Thymus (tissue), 14 donors: ENCODE measurements at places on chromosomes 6 and 20.

DNA sequence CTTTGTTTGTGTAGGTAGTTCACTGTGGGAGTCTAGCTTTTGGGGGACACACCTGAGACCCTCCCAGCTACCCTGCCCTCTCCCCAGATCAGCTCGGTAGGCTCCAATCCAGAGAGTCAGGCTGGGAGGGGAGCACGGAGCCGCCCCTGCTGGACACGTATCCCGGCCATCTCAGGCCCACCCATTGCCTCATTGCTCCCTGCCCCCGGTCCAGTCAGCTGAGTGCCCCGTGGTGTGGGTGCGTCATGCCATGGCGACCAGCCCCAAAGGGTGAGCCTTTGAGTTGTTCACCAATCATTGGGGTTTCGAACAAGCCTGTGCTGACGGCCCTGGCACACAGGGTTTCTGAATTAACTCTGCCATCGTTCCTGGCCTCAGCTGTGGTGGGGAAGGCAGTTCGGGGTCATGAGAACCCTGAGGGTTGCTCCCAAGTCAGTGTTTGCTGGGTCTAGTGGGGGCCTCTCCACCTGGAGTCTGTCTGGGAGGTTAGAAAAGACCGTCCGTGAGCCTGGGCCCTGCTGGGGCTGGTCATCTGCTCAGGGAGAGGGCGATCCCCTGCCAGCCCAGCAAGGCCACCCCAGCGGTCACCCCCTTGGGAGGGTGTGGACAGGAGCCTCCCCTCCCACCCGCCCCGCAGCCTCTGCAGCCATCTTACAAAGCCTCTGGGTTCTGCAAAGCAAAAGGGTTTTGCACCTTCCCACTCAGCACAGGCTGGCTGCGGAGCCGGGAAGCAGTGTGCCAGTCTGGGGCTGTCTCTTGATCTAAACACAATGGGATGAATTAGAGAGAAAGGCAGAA is 34.5 kb downstream of the NTSR1 start:
- no peak for DNase-seq

DNA sequence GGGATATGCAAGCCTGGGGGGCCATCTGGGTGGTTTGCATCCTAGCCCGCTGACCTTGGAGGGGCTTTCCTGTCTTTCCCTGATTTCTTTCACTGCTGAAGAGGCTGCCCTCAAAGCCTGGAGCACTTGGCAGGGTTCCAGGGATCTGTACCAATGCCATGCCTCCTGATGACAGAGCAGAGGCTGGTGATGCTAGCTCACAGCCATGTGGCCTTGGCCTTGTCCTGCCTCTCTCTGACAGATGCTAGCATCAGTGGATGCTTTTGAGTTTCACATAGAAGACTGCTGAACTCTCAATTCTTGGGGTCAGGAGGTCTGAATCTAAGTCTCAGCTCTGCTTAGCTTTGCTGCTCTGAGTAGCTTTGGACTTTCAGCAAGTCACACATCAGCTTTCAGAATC is 21.9 kb upstream of the RREB1 start:
- DNase-seq: no peak

GRCh38 chr6:116456927-116457326 is 4.2 kb upstream of the CALHM6 start:
- no peak for DNase-seq

- DNase-seq: no peak
Measured at GRCh38 chr6:2109796-2110195, 135.6 kb downstream of the GMDS start.

- DNase-seq: no peak
Measured at GRCh38 chr6:52635049-52635577, 35.8 kb upstream of the TMEM14A start.

GRCh38 chr20:31374346-31374745 is 5.9 kb downstream of the DEFB118 start:
- no peak for DNase-seq

GRCh38 chr6:131041814-131042213 is 21.2 kb downstream of the EPB41L2 start:
- DNase-seq: no peak

- no peak for DNase-seq
Measured at GRCh38 chr6:159728531-159728964, 1.2 kb downstream of the WTAP start.

GRCh38 chr6:147578159-147578558 is 69.7 kb downstream of the SAMD5 start:
- no peak for DNase-seq

DNA sequence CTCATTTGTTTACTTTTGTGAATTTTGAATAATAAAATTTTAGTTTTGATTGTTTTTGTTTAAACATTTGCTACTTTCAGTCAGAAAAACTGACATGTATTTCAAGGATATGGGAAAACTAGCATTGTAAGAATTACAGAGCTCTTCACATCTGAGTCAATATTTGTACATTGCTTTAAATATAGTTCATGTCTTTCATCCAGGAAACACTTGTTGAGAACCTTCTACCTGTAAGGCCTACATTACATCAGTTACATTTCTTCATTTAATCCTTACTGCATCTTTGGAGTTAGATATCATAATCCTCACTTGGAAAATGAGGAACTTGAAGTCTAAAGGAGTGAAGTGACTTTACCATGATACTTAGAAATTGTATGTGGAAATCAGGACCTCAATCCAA is 242.9 kb downstream of the KCNQ5 start:
- DNase-seq: no peak

- DNase-seq: no peak
Measured at GRCh38 chr6:124795643-124796463, 166.4 kb upstream of the RNF217 start.

- no peak for DNase-seq
Measured at GRCh38 chr6:12419631-12420272, 129.6 kb downstream of the EDN1 start.

DNA sequence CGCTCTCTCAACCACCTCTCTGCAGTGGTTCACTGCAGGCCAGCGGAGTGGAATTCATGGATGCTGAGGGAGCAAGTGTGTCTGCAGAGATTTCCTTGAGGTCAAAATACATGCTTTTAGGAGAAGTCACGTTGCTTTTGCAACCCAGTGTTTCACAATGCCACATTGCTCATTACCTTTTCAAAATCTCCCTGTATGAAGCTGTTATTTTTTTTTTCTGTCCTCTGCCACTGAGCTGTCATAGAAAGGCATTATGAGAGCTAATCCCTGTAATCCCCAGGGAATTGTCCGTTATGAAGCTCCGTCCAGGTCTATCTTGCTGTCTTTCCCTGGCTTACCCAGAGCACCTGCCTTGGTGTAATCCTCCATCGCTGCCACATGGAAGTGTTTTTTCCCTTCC is 60.5 kb upstream of the SLC22A23 start:
- no peak for DNase-seq

- DNase-seq: no peak
Measured at GRCh38 chr6:41598670-41599014, 39.6 kb upstream of the MDFI start.

DNA sequence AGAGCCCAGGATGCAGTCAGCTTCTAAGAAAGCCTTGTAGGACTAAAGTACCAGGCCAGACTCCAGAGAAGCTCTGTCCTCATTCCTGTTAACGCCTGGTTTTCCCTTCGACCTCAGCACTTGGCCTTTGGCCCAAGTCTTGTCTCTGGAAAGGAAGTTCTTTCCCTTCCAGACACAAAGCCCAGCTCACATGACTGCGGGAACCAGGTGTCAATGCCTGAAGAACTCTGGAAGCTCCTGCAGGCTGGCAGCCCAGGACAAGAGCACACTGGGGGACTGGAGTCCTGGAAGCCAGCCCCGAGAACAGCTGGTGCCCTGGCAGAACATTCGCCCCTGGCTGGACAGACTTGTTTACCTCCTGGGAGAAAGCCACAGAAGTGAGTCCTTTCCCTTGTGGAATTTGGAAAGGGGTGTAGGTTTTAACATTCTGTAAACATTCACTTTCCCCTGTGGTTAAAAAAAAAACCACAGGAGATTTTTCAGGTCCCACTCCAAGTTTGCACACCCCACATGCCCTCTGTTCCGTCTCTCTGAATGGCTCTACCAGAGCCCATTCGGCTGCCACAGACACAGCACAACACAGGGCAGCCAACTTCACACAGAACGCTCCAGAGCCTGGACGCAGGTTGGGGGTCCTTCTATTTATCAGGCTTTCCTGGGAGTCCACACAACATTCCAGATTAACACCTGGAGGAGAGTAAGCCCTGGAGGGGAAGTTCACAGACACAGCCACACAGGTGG is 18.1 kb downstream of the ACSS1 start:
- DNase-seq: no peak

- DNase-seq: no peak
Measured at GRCh38 chr20:62745952-62746288, 37.3 kb downstream of the NTSR1 start.

DNA sequence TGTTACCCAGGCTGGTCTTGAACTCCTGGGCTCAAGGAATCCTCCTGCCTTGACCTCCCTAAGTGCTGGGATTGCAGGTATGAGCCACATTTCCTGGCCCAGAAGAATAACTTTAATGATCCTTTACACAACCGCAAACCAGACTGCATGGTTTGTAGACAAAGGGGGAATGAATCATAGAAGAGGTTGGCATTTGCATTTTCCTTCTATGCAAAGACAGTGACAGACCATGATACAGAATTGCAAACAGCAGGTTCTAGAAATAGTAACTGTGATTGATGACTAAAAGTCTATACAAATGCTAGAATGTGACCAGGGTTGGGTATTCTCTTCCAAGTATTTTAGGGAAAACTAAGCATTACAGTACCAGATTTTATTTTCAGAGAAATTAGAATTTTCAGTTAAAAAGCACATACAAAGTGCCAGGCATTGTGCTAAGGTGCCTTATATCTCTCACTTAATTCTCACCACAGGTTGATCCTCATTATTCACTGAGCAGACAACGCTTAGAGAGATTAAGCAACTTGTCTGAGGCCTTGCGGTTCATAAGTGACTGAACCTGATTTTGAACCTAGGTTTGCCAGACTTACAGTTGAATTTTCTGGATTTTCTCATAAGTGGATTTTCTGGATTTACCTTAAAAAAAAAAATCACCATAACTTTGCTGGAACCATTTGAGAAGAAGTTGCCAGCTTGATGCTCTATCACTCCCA is 146.6 kb downstream of the ZFAND3 start:
- DNase-seq: no peak

DNA sequence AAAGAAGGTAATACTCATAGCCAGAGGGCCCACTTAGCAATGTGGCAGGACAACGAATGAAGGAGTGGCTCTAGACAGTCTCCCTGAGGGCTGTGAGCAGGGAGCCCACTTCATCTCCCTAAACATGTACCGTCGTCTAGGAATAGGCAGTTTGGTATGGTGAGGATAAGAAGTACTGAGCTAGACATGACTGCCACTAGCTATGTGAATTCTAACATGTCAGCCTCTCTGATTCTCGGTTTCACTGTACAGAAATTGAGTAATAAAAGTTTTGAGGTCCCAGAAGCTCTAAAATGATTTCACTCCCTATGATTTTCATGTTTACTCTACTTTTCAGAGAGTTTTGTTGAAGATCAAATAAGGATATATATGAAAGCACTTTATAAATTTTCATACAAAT is 107.1 kb downstream of the AHI1 start:
- no peak for DNase-seq

- DNase-seq: no peak
Measured at GRCh38 chr6:111113336-111114086, 26.2 kb downstream of the SLC16A10 start.

DNA sequence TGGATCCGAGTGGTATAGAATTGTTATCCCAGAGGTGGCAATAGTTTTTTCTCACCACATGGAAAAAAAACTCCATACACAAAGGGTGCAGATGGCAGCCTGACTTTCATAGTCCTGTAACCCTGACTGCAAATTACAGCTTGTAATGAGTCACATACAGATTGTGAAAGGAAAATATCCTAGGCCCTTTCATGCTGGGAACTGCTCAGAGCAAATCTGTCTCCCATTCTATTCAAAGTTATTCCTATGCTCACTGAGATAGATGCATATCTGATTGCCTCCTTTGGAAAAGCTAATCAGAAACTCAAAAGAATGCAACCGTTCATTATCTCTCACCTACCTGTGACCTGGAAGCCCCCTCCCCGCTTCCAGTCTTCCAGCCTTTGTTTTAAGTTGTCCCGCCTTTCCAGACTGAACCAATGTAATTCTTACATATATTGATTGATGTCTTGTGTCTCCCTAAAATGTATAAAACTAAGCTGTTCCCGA is 108.7 kb upstream of the MAP3K4 start:
- no peak for DNase-seq

- no peak for DNase-seq
Measured at GRCh38 chr6:34573567-34574183, 17.5 kb upstream of the SPDEF start.

GRCh38 chr6:112717401-112717800 is 370.3 kb downstream of the RFPL4B start:
- no peak for DNase-seq

DNA sequence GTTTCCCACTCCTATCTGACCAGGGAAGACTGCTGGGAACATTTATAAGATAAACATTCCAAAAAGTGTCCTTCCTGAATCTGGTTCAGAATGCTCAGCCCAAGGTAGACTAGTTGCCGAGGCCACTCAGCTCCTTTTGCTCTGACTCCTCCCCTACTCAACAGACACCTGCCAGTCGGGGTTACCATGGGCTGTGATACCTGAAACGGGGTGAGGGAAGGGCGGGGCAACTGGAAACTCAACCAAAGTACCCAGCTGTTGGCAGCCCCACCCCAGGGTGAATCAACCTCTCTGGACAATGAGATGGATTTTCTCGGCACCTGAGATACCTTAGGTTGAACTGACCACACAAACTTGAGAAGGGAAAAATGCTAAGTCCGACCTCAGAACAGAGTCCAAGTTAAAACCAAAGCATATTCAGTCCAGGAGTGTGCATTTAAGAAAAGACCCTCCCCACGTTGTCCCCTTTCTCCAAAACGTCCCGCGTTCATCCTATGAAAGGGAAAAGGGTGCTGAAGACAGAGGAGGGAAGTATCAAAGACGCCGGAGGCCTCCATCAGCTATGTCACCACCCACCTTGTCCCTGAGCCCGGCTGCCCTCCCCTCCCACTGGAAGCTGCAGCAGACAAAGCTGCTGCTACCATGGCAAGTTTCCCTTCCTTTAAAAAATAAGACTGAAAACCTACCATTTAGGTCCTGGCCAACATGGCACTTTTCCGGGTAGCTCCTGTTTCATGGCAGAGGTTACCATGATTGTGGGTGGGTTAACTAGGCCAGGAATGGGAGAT is 100.1 kb downstream of the SLC23A2 start:
- no peak for DNase-seq

DNA sequence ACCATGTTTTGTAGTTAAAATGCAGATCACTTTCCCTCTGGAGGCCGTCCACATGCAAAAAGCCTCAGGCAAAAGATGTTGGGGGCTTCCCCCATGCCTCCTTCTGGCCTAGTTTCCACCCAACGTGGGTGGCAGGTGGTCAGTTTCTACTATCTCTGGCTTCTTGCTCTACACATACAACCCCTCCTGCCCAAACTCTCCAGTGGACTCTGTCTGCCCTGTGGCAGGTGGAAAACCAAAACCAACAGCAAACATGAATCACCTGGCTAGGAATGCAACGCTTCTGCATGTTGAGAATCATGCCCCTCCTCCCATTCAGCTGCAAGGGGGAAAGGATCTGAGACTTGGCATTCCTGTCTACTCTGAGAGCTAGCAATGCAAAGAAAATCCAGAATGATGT is 94.8 kb downstream of the MBOAT1 start:
- no peak for DNase-seq
